Stimulated activated CD8-positive, alpha-beta memory T cell treated with anti-CD3 and anti-CD28 coated beads, Interleukin-7, amount 100 ng/mL, for 24 hours (primary cell): ENCODE measurements at places on chromosomes 3 and 15.

- DNase-seq: no peak
Observed at GRCh38 chr15:38021259-38021658, 86.8 kb downstream of the TMCO5A start.

- DNase-seq: no peak
Observed at GRCh38 chr3:60316121-60316797, 935.0 kb downstream of the FHIT start.

DNA sequence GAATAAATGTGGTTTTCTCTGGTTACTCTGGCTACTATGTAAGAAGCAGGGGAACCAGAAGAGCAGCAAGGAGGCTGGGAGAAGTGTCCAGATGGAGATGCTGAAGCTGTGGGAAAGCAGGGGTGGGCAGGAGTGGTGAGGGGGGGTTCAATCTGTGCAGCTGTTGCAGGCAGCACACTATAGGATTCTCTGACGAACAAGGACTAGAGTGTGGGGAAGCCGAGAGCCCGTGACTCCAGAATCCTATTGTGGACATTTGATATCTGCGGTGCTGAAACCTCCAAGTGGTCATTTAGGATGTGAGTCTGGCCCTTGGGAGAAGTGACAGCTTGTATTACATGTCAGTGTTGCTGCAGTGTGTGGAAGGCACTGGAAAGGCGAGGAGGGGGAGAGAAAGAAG lies 60.5 kb downstream of the GABRB3 start:
- no peak for DNase-seq

- no peak for DNase-seq
Observed at GRCh38 chr15:80887148-80887547, 102.5 kb downstream of the MESD start.

GRCh38 chr15:38266247-38266986 lies 13.8 kb downstream of the SPRED1 start:
- no peak for DNase-seq

GRCh38 chr3:95899494-95899893 lies 914.9 kb upstream of the EPHA6 start:
- DNase-seq: no peak

DNA sequence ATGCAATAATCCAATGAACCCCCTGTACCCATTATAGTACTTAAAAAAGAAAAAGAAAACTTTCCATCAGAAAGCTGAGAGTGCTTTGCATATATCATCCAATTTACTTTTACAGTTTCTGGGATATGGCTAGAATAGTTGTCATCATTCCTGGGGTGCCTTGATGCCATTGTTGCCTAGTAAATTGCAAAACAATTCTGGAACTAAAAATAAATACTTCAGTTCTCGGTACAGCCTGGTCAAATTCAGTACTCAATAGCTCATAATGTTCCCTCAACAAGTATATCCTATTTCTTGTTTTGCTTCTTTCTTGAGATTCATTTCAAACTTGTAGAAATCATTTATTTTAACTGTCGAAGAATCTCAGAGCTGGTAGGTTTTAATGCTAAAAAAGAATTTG lies 334.7 kb upstream of the MDFIC2 start:
- DNase-seq: no peak

GRCh38 chr3:38590521-38590920 lies 59.0 kb downstream of the SCN5A start:
- DNase-seq: no peak

- no peak for DNase-seq
Observed at GRCh38 chr3:166785876-166786275, 594.2 kb downstream of the ZBBX start.

- DNase-seq: no peak
Observed at GRCh38 chr3:172102123-172102882, 62.9 kb downstream of the FNDC3B start.

DNA sequence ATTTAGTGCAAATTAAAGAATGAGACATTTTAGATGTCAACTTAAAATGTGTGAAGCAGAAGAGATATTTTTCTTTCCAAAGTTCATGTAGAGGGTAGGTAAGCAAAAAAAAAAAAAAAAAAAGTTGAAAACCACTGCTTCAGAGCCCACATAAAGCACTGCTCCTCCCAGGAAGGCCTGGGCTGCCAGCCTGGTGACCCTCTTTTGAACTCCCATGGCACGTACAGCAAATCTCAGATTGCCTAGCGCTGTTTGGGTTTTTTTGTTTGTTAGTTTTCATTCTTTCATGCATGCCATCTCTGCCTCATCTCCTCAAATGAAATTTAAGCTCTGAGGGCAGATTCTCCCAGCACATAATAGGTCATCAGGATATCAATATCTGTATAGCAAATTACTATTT lies 120.1 kb downstream of the SRGAP3 start:
- DNase-seq: no peak

DNA sequence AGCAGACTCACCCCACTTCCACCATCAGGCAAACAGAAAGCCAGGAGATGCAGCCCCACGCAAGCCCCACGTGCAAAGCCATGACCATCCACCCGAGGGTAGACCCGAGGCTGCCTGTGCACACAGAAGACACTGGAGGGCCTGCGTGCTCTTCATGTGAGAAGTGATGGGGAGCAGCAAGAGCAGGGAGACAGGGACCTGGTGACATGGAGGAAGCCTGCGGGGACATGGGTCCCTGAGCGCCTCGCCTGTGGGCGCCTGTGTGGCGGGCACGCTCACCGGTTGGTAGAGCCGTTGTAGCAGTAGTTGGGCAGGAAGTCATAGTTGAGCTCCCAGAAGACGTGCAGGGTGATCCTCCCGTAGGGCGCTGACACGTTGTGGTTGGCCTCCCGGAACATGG lies 65.0 kb downstream of the NIPA2 start:
- DNase-seq: no peak

DNA sequence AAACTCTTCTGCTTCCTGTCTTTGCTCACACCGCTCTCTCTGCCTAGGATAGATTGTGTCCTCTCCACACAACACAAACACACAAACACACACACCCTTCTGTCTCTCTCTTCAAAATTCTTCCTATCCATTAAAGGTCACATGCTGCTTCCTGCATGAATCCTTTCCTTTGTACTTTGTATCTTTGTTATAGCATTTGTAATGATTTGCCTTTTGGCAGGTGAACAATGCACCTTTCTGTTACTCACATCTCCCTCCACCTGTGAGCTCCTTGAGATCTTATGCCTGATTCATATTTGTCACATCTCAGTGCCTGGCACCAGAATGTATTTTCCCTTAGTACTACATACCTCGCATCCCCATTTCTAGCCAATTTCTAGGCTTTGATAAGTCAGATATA lies 251.4 kb upstream of the UMPS start:
- DNase-seq: no peak

GRCh38 chr3:45957586-45957985 lies 14.3 kb downstream of the CXCR6 start:
- no peak for DNase-seq

DNA sequence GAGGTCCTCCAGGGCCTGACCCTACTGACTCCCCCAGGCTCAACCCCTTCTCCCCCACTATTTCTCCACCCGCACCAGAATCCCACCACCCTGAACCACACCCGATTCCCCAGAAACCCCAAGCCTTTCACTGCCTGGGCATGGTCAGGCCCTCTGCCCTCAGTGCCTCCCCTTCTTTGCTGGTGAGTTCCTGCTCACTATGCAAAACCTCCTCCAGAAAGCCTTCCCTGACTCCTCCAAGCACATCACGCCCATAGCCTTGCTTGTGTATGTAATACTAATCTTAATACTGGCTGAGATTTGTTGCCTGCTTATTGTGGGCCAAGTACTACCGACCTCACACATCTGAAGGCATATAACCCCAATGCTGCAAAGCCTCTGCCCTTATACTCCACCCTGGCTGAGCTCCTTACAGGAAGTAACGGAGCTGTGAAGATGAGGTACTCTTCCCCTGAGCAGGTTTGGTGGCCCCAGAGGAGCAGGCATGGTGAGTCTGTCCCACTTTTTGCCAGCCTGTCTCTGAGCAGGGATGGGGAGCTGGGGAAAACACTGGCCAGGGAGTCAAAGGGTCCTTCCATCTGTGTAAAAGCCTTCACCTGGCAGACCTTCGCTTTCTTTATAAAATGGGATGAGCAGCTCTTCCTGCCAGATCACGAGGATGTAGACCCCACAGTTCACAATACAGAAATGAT lies 9.5 kb downstream of the RAB6B start:
- no peak for DNase-seq

DNA sequence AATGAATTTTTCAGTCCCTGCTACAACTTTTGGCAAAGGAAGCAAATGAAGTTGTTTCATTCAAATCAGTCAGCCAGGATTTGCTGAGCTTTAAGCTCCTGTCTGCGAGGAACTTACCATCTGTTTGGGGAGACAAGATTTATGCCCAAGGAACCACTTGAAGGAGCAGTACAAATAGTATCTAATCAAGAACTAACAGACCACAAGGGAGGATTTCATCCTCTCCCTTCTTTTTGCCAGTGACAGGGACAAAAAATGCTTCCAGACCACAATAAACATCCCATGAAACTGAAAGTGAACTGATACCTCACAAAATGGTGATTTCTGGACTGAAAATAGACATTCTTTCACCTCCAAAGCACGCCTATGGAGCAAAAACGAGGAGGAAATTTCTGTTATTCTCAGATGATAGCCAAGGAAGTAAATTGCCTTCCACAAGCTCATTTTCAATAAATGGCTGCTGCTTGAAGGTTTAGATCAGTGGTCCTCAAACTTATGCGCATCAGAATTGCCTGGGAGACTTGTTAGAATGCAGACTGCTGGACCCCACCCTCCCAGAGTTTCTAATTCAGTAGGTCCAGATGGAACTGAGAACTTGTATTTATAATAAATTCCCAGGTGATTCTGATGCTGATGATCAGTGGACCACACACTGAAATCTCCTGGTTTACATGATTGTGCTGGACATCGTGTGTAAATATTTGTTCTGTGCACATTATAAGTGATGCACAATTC lies 202.4 kb upstream of the GADL1 start:
- no peak for DNase-seq

DNA sequence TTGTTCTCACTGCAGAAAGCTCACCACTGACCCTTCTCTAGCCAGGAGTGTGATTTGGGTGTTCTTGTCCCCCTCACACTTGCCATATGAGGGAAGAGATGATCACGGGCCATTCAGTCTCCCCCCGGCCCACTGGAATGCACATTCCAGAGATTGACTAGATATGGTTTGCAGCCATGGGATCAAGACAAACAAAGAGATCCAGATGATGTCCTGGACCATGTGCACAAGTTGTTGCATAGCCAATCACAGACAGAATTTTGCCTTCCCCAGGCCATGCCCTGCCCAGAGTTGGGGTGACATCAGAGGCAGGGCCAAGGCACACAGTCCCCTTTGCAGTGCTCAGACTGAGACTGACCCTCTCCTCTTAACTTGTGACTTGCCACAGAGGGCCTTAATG lies 14.8 kb downstream of the MUC13 start:
- no peak for DNase-seq

GRCh38 chr15:100897221-100898151 lies 17.9 kb downstream of the ALDH1A3 start:
- DNase-seq: no peak

- no peak for DNase-seq
Observed at GRCh38 chr3:25145176-25145575, 282.9 kb upstream of the RARB start.

DNA sequence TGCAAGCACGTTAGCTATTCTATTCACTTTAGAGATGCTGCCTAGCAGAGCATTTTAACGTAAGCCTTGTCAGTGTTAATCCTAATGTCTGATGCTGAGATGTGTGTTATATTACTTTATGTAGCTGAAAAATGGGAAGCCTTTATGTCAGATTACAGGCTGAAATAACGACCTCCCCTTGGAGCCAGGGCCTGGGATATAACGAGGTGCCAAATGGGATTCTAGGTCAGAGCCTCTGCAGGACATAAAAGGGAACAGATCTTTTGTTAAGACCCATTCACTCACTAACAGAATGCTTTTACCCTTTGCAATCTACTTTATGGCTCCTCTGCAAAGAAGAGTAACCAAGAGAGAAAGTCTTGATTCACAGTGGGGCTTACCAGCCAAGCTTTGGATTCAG lies 815.5 kb upstream of the CFAP20DC start:
- DNase-seq: no peak

- DNase-seq: no peak
Observed at GRCh38 chr15:80052597-80053304, 6.7 kb upstream of the ZFAND6 start.

DNA sequence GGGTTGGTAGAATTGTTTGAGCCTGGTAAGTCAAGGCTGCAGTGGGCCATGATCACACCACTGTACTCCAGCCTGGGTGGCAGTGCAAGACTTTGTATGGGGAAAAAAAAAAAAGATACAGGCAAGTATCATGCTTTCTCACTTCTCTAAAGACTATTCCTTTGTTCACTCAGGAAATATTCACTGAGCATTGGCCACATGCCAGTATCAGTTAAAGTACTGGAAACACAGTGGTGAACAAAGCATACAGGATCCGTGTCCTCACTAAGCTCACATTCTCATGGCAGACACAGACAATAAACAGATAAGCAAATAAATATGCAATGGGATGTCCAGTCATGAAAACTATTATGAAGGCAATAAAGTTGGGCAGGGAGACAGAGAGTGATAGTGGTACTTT lies 5.1 kb upstream of the MTHFS start:
- DNase-seq: no peak

- no peak for DNase-seq
Observed at GRCh38 chr3:152272771-152273242, 4.1 kb downstream of the MBNL1 start.

DNA sequence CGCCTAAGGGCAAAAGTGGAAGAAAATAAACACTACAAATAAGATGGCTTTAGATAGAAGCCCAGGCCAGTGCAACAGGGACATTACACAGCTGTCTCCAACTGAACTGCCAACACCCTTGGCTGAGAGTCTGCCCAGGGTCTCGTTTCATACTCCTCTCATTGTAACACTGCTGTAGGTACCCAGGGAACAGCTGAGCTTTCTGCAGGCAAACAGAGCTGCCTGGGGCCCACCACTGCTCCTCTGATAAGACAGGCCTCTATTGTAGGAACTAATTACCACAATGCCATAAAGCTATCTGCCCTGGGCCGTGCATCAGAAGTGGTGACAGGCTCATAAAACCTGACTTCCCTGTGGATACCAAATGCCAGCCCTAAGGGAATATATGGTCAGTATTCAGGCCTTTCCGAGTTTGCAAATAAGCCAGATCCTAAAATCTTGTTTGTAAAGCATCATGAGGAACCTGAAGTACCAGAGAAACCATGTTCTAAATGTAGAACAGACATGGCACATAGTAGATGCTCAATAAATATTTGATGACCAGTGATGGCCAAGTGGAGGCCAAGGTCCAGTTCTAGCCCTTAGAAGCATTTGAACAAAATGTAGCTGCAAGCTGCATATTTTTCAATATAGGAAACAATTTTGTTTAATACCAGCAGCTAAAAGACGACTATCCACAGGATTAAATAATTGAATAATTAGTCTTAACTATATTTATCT lies 84.3 kb upstream of the NEO1 start:
- no peak for DNase-seq
